ENCODE measurements at places on chromosomes 1 and 21.

DNA sequence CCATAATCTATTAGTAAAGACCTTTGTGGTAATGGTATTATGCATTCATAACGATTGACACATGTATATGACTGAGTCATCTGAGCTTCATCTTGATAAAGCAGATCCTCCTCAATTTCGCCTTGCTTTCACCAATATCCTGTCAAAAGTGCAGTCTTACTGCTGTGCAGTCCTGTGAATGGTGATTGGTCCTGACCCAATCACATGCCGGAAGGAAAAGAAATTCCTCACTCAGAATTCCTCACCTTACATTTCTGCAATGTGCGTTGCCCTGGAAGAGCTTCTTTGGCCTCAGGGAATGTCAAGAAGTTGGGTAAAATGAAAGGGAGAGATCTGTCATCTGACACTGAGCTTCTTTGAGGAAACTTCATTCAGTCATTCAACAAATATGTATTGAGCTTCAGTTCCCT, 121.0 kb upstream of the TSPAN2 start:
- DNase-seq: no peak

DNA sequence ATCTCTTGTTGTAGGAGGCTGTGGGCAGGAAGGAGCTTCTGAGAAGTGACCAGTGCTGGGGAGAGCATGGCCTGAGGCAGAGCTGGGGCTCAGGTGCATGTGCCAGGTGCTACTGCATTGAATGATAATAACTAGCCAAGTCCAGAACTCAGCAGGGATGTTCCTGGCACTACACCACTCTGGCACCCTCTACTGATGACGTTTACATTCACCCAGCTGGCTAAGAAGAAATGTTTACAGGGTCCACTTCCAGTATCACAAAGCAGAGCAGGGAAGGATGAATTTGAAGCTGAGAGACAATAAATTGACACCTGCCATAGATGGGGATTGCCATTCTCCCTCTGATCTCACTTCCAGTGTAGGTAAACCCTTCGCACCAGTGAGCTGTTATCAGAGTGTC, 411.8 kb downstream of the SETD4 start:
- no peak for DNase-seq

DNA sequence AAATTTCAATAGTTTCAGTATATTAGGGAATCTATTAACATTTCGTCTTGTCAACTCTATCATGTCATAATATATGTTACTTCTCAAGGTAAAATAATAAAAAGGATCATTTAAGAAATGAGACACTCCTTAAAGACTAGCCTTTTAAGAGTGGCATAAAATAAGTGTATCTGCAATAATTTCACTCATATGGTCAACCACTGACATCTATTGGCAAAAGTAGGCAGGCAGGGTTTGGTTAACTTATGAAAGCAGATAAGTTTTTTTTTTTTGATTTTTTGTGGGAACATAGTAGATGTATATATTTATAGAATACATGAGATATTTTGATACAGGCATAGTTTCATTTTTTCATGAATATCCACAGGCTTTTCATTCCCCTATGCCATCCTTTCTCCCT, 5.5 kb upstream of the RGS21 start:
- peak; percentile 65 for DNase-seq

DNA sequence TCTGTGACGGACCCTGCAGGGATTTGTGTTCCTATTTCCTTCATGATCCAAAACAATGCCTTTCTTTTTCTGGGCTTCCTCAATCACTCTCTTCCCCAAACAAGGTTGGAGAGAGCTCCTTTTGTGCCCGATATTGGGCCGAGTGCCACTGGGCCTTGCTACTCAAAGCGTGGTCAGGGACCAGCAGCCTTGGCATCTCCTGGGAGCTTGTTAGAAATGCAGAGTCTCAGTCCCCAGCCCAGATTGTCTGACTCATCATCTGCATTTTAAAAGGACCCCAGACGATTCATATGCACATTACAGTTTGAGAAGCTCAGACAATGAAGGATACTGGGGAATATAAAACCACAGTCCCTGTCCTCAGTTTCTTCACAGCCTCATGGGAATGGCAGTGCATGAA, 19.9 kb downstream of the ADORA1 start:
- no peak for DNase-seq

- no peak for DNase-seq
Observed at GRCh38 chr1:66773227-66773626, 21.0 kb downstream of the DYNLT5 start.

GRCh38 chr1:89310505-89310904, 37.8 kb upstream of the GBP5 start:
- peak; percentile 67 for DNase-seq

DNA sequence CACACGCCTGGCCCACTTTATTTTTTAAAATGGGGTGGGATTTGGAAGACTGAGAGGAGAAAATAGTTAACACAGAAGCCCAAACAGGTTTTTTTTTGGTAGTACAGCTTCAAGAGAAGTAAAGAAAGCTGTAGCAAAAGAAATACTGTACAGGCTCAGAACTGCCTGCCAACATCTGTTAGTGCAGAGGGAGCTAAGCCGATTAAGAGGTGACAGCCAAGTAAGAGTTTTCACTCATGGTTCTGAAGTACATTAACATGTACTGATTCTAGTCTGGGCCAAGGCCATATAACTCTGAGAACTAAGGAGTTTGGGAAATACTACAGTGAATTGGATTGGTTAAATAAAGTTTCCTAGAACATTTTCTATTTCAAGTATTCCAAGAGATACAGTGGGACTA, 51.6 kb downstream of the EIF2B3 start:
- no peak for DNase-seq

GRCh38 chr1:239434181-239434580, 47.8 kb downstream of the CHRM3 start:
- DNase-seq: no peak

- DNase-seq: peak; percentile 49
Observed at GRCh38 chr1:239997515-239998311, 94.0 kb upstream of the FMN2 start.

GRCh38 chr1:161781995-161782394, 15.9 kb downstream of the ATF6 start:
- no peak for DNase-seq

DNA sequence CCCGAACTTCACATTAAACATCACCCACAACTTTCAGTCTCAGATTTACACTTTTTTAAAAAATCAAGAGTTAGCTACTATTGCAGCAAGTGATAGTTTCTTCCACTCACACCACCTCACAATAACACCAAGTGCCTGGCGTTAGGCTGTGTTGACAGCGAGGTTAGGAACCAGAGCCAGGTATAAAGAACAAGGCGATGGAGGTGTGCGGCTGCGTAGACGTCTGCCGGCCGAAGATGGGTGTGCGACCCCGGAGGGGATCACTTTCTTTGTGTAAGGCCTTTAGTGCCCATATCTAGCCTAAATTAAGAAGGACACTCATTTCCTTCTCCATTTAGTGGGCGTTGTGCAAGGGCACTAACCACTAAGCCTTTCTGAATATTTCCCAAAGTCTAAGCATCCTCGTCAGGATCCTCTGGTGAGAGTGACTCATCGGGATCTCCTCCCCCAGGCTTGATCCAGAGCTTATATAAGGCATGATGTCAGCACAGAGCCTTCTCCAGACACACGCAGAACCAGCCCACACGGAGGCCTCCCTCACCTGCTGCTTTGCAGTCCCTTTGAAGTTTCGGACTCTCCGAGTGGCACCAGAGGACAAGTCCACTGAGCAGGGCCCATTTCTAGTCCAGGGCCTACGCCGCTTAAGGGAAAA, 11.8 kb downstream of the NHLH2 start:
- peak; percentile 98 for DNase-seq

DNA sequence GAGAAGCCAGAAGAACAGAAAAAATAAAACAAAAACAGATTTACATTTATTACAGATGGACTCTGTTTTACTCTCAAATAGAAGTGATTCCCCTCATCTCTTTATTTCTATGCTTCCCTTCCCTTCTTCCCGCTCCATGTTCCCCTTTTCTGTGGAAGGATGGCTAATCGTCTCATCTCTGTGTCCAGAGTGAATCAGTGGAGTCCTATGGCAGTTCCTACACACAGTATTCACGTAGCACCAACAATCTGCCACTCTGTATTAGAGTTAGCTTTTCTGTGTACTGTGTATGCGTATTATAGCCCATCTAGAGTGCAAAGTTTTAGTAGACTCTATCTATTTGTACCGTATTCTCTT, 6.8 kb upstream of the ERO1B start:
- no peak for DNase-seq

DNA sequence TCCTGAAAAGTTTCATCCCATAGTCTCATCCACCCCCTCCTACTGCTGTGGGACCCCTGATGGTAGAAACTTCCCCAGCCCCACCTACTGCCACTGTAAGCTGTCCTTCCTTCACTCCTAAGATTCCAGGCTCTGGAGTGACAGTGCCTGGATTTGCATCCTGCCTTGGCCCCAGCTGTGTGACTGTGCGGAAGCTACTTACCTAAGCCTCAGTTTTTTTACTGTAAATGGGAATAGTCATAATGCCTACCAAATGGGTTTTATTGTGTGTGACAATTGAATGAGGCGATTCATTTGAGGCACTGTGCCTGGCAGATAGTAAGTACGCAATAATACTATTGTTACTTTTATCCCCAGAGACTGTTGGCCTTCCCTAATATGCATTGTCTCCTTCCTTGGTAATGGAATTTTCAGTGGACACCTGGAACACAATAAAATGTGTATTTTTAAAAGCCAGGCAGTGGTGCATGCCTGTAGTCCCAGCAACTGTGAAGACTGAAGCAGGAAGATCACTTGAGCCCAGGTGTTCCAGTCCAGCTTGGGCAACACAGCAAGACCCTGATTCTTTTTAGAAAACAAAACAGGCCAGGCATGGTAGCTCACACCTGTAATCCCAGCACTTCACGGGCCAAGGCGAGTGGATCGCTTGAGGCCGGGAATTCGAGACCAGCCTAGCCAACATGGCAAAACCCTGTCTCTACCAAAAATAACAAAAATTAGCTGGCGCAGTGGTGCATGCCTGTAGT, 55.0 kb upstream of the ZNF326 start:
- no peak for DNase-seq

GRCh38 chr1:218495931-218496330, 150.8 kb downstream of the TGFB2 start:
- no peak for DNase-seq

DNA sequence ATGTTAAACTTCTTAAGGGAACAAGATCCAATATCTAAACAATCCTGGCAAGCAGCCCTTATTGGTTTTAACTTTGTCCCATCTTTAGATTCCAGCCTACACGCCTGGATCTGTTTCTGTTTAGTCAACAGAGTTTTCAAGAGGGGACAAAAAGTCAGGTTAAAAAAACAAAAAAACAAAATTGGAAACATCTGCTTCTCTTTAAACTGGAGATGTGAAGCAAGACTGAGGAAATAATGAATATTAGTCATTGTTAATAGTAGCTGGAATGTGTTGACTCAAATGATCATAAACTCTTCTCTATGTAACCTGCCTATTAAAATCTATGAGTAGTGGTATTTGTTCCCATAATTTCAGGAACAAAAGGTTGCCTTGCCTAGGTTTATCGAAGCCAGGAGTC, 55.0 kb downstream of the NID1 start:
- DNase-seq: no peak

- DNase-seq: peak; percentile 55
Observed at GRCh38 chr1:89671775-89672488, 39.0 kb downstream of the LRRC8C start.

- DNase-seq: no peak
Observed at GRCh38 chr1:115317101-115318012, 20.7 kb downstream of the NGF start.

GRCh38 chr21:14995226-14995625, 69.6 kb downstream of the NRIP1 start:
- no peak for DNase-seq
